ENCODE measurements at places on chromosomes 1 and 21. TPM values are rescaled to one million over a fixed set of nuclear protein-coding genes. Genes with fewer than 3 reads are reported as not detected.
A peak's percentile ranks its signal among the peaks of the same experiment; 100 is the strongest.

DNA sequence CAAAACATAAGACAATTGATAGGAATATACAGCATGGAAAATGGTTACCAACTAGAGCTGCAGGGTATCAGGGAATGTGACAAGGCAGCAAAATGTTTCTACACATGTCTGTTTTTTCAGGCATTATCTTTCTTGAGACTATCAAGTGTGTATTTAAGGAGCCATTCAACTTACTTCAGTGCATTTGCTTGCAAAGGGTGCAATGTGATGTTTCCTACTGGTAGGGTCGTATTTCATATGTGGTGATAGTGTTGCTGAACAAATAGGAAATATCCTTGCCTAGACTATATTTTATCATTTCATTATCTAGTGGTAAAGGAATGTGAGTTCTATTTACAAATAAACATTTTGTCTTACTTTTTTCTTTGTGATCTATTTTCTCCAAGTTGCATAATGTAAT lies 42.4 kb downstream of the PTPRC start:
- H3K27ac ChIP-seq, result no peak overlapping the region
- DNase-seq, result no peak
- no peak overlapping the region for H3K4me3 ChIP-seq
- no peaks in the 10 kb centered on the region for H3K36me3 ChIP-seq
- H3K27me3 ChIP-seq, result no peaks in the 10 kb centered on the region
- H3K4me1 ChIP-seq, result no peaks in the 10 kb centered on the region

GRCh38 chr1:24643363-24644099 lies 429 bp downstream of the SRRM1 start:
- no peaks in the 10 kb centered on the region for H3K4me1 ChIP-seq
- H3K36me3 ChIP-seq, result peaks cover 35% of the 10 kb centered on the region
- peak; percentile 58 for DNase-seq
- H3K4me3 ChIP-seq, result peak overlapping the region; percentile 93
- peak overlapping the region; percentile 79 for H3K27ac ChIP-seq

DNA sequence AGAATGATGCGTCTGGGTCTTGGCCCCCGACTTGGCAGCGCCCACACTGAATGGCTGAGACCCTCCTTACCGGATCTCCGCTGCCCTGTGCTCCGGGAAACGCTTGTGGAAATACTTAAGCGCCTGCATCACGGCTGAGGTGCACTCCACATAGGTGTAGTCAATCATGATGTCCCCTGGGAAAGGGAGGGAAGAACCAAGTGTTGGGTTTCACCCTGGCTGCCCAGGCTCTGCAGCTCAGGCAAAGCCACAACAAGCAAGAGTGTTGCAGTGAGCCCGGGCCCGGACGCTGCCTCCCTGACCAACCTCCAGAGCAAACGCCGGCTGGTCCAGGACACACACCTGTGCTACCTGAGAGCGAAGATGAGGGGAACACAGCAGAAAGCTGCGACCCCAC lies 21.5 kb upstream of the SPATC1L start:
- no peak for DNase-seq
- peaks cover 49% of the 10 kb centered on the region for H3K36me3 ChIP-seq
- H3K4me1 ChIP-seq, result no peaks in the 10 kb centered on the region

- H3K4me1 ChIP-seq, result no peaks in the 10 kb centered on the region
- no peak overlapping the region for H3K4me3 ChIP-seq
- peak overlapping the region; percentile 44 for H3K27ac ChIP-seq
- no peaks in the 10 kb centered on the region for H3K27me3 ChIP-seq
These were observed 13.3 kb downstream of the CELA2B start for GRCh38 chr1:15489052-15489736.

DNA sequence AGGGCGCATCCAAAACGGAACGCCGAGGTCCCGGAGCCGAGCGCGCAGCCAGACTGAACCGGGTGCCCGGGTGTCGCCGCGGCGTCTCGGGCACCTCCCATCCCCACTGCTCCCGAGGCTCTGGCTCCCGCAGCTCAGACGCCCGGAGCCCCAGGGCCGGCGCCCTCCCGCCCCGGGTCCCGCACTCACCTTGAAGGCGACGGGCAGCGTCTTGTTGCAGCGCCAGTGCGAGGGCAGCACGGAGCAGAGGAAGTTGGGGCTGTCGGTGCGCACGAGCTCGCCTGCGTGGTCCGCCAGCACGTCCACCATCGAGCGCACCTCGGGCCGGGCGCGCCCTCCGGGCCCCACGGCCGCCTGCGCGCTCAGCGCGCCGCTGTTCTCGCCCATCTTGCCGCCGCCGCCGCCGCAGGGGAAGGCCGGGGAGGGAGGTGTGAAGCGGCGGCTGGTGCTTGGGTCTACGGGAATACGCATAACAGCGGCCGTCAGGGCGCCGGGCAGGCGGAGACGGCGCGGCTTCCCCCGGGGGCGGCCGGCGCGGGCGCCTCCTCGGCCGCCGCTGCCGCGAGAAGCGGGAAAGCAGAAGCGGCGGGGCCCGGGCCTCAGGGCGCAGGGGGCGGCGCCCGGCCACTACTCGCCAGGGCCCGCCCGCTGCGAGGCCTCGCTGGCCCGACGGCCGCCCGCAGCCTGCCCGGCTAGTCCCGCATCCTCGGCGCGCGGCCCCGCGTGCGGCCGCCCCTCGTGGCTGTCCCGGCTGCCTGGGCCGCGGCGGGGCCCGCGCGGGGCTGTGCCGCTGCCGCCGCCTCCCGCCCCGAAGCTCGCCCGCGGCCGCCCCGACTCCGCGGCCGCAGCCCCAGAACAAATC lies 447 bp downstream of the RUNX3 start:
- no peak overlapping the region for H3K27ac ChIP-seq
- peaks cover 4% of the 10 kb centered on the region for H3K4me1 ChIP-seq
- H3K36me3 ChIP-seq, result no peaks in the 10 kb centered on the region
- DNase-seq, result peak; percentile 81
- peaks cover 94% of the 10 kb centered on the region for H3K27me3 ChIP-seq
- H3K4me3 ChIP-seq, result no peak overlapping the region

DNA sequence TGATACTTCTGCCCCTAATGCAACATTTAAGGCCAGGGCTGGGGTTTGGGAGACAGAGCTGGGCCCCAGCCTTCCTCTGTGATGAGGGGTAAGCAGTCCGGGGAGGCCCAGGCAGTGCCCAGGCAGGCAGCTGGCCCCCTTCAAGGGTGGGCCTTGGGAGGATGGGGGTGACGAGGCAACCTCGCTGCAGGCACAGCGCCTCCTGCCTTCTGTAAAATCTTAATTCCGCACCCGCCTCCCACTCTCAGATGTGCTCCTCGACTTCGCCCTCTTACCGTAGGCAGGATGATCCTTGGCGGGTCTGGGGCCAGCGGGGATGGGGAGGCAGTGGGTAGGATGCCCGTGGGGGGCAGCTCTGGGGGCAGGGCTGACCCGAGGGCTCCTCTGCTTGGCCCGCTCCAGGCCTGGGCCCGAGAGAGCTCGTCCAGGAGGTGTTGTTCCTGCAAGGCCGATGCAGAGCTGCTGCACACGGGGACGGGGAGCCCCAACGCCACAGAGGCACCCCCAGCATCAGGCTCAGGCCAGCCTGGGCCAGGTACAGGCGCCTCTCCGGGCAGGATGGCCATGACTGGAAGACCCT lies 9.1 kb downstream of the C21orf58 start:
- DNase-seq, result peak; percentile 50
- H3K27ac ChIP-seq, result no peak overlapping the region
- no peaks in the 10 kb centered on the region for H3K4me1 ChIP-seq
- H3K36me3 ChIP-seq, result peaks cover 4% of the 10 kb centered on the region

- H3K4me3 ChIP-seq, result no peak overlapping the region
- H3K4me1 ChIP-seq, result peaks cover 6% of the 10 kb centered on the region
- DNase-seq, result no peak
- no peaks in the 10 kb centered on the region for H3K27me3 ChIP-seq
These were observed 81.7 kb upstream of the PGBD5 start for GRCh38 chr1:230507666-230508402.

FABP3 gene
- total RNA-seq, result 3.3 TPM

LRRC7 gene
- 2.2 TPM for total RNA-seq

RBBP5 gene
- total RNA-seq, result 17.8 TPM

DNA sequence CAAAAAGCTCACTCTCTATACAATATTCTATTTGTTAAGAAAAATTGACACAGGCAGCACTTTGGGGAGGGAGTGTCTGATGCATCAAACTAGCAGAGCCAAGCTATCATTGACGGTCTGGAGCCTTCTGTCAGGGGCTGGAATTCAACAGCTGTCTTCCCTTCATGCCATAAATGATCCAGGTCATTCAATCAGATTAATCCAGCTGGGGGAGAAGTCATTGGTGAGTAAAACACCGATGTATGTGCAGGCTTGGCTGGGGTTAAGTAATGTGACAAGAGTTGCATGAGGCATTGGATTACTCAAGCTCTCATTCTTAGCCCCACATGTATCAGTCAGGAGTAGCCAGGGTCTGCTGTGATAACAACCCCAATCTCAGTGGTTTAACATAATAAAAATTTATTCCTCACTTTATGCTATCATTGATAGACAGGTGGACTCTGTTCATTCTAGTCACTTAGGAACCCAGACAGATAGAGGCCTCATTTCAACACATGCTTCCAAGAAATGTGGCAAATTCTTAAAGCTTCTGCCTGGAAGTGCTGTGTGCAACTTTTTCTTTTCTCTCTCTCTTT lies 118.1 kb upstream of the GADD45A start:
- H3K36me3 ChIP-seq, result no peaks in the 10 kb centered on the region
- H3K27me3 ChIP-seq, result no peaks in the 10 kb centered on the region
- peaks cover 11% of the 10 kb centered on the region for H3K4me1 ChIP-seq
- H3K4me3 ChIP-seq, result no peak overlapping the region
- no peak for DNase-seq

DNA sequence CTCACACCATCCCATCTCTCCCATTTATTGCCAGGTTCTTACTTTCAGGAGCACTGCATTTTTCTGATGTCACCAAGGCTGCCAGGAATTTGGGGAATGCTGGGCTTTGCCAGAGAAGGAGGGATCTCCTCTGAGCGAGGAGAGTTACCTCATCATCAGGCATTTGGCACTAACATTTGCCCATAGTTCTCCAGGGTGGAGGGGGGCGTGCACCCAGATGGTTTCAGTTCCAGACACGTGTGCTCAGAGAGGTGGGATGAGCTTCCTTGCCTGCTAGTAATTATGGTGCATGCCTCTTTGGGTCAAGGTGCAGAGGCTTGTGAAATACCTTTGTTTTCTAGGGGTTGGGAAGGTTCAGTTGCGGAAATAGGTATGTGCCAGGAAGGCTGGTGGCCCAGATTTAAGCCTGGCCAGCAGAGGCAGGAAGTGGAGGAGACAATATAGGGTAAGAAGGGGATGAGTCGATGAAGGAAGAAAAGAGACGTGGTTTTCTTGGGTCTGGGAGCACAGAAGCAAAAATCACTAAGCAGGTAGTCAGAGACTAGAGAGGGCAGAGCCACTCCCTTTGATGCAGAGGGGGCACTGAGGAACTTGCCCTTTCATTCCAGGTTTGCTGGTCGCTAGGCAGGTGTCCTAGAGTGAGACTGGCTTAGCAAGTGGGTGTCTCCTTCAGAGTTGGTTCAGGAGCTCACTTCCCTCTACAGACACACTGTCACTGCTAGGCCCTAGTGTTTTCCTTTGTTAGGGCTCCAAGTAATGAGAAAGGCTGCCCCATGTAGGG lies 7.2 kb downstream of the TUFT1 start:
- H3K4me3 ChIP-seq, result peak overlapping the region; percentile 19
- no peaks in the 10 kb centered on the region for H3K27me3 ChIP-seq
- peaks cover 16% of the 10 kb centered on the region for H3K4me1 ChIP-seq
- peak; percentile 93 for DNase-seq
- peak overlapping the region; percentile 46 for H3K27ac ChIP-seq
- no peaks in the 10 kb centered on the region for H3K36me3 ChIP-seq

DNA sequence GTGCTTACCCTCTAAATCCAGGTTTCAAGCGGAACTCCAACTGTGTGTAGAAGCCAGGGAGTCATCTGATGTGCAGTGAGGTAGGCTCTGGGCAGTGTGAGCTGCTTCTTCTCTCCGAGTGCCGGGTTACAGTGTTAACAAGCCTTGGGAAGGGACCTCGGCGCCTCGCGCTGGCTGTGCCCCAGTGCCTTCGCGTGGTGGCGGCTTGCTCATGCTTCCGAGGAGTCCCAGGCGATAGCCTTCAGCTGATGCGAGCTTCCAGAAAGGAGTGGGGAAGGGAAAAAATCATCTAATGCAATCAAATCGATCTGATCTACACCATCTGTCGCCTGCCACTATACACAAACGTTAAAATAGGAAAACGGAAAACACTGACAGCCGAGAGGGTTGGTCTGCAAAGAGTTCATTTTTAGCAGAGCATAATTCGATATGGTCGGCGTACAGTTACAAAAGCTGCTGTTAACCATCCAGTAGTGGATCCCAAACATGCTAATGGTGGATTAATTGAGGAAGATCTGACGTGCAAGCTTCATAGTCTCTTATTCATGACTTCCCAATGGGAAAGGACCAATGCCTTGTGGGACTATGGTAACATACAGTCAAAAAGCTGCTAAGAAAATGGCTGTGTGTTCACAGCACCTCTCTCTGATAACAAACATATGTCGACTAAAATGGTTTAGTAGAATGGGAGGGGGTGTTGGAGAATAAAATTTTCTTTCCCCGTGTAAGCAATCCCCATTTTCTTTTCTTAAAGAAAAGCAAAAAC lies 128.7 kb upstream of the DPYD start:
- H3K4me1 ChIP-seq, result no peaks in the 10 kb centered on the region
- peaks cover 96% of the 10 kb centered on the region for H3K27me3 ChIP-seq
- no peak overlapping the region for H3K27ac ChIP-seq
- peak overlapping the region; percentile 72 for H3K4me3 ChIP-seq
- DNase-seq, result peak; percentile 70

- H3K27me3 ChIP-seq, result no peaks in the 10 kb centered on the region
- no peaks in the 10 kb centered on the region for H3K36me3 ChIP-seq
- no peaks in the 10 kb centered on the region for H3K4me1 ChIP-seq
These were observed 147.6 kb upstream of the DEPDC1 start for GRCh38 chr1:68644504-68644903.

- no peak for DNase-seq
- H3K4me3 ChIP-seq, result no peak overlapping the region
- no peaks in the 10 kb centered on the region for H3K27me3 ChIP-seq
- no peaks in the 10 kb centered on the region for H3K36me3 ChIP-seq
- H3K4me1 ChIP-seq, result peaks cover 8% of the 10 kb centered on the region
These were observed 405.9 kb upstream of the B3GALT2 start for GRCh38 chr1:193592317-193592716.

COL11A1 gene
- total RNA-seq, result 27.5 TPM

RBM11 gene
- total RNA-seq, result 26.6 TPM

GRCh38 chr1:166884040-166884642 lies 8.1 kb upstream of the TADA1 start:
- no peaks in the 10 kb centered on the region for H3K4me1 ChIP-seq
- no peak overlapping the region for H3K4me3 ChIP-seq
- H3K36me3 ChIP-seq, result no peaks in the 10 kb centered on the region
- peaks cover 47% of the 10 kb centered on the region for H3K27me3 ChIP-seq

GRCh38 chr1:209409780-209410179 lies 173.7 kb upstream of the CAMK1G start:
- H3K36me3 ChIP-seq, result no peaks in the 10 kb centered on the region
- DNase-seq, result no peak
- H3K27me3 ChIP-seq, result no peaks in the 10 kb centered on the region
- no peak overlapping the region for H3K27ac ChIP-seq
- H3K4me1 ChIP-seq, result no peaks in the 10 kb centered on the region

DNA sequence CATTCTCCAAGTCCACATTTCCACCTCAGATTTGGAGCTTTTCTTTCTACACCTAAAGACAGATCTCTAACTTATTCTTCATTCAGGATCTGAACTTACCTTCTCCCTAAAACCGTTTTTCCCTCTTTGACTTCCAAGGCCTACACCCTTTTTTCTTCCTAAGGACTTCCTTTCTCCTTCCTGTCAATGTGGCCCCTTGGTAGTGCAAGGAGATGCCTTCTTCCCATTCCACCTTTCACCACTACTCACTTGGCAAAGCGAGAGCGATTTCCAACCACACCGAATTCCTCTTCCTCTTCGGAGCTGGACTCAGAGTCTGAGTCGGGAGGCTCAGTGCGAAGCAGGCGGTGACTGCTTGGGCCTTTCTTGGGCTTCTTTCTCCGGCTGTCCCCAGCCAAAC lies 1.3 kb downstream of the EFCAB14 start:
- H3K27ac ChIP-seq, result no peak overlapping the region
- no peak for DNase-seq
- H3K4me1 ChIP-seq, result peaks cover 11% of the 10 kb centered on the region
- peak overlapping the region; percentile 94 for H3K4me3 ChIP-seq
